ENCODE measurements at places on chromosomes 3 and 15. TPM values are rescaled to one million over a fixed set of nuclear protein-coding genes. Genes with fewer than 3 reads are reported as not detected.

Gene PYGO1
- total RNA-seq: 1.6 TPM

Gene PBRM1
- total RNA-seq: 52.6 TPM

Gene SCN11A
- not detected for total RNA-seq

Gene GATM
- 20.7 TPM for total RNA-seq

Gene C2CD4B
- total RNA-seq: 0.44 TPM

Gene GPR87
- 55.1 TPM for total RNA-seq

Gene SLC38A3
- total RNA-seq: not detected

Gene FLNB
- total RNA-seq: 65.4 TPM

Gene LRIG1
- 7.5 TPM for total RNA-seq

GRCh38 chr3:170222647-170223541 lies 670 bp downstream of the PRKCI start:
- peak; percentile 3 for DNase-seq

DNA sequence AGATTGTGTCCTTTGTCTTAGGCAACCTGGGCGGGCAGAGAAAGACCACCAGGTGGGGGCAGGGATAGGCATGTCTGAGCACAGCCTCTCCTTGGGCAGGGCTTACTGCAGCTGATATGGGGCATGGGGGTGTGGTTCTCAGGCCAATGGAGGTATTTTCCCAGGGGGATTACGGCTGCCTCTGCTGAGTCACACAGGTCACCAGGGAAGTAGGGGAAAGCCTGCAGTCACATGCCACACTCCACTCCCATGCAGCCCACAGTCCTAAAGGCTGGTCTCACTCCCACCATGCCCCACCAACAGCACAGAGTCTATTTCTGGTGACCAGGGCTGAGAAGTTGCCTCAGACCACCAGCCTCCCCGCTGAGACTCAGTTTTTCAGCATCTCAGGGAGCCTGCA lies 466.4 kb downstream of the DIPK2A start:
- DNase-seq: no peak

DNA sequence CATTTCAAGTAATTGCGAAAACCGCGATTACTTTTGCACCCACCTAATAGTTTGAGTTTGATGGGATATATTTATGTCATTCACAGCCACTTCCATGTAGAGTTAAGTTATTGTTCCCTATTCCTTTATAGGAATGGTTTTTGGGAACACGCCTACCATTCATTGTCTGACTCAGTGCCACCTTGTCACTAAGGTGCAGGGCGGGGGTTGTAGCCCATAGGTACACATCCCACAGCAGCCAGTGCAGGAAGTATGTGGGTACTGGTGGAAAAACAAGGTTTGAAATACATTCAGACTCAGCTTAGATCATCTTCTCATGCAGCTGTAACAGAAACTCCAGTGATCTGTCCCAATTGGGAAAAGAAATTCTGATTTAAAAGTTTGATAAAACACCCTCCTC lies 48.2 kb upstream of the CFAP161 start:
- no peak for DNase-seq

GRCh38 chr3:66267031-66267430 lies 46.2 kb downstream of the SLC25A26 start:
- no peak for DNase-seq

DNA sequence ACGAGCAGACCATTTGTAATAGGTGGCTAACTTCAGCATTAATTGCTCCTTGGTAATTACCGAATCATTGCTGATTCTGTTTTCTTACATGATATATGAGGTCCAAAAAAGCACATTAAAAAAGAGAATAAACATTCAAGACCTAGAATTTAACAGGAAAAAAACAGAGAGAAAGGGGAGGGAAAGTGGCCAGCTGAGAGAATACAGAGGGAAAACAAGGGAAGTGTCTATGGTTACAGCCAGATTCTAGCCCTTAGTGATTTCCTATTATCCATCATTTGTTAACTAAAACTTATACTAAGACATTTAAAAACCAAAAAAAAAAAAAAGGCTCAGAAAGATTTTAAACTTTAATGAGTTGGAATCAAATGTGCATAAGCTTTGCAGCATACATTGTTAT lies 168.7 kb downstream of the LRTM1 start:
- no peak for DNase-seq

DNA sequence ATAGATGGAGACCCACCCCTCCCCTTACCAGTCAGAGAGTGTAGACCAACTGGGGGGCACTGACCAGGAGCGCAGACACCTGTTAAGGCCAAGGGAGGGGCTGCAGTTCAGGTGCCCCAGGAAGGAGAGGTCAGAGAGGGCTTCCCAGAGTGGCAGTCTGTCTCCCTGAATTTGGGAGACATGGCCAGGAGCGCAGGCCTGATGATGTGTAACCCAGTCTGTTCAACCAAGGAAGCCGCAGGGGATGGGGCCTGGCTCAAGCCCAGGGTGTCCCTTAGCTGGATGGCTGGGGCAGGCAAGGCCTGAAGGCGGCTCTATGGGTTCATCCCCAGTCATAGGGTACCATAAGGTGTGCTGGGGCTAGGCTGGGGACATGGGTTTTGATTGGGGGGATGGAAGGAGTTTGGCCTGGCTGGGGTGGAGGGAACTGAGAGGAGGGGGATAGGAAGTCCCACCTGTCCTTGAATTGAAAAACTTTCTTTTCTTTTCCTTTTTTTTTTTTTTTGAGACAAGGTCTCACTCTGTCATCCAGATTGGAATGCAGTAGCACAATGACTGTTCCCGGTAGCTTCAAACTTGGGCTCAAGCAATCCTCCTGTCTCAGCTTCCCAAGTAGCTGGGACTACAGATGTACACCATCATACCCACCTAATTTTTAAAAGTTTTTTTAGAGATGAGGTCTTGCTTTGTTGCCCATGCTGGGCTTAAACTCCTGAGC lies 75.7 kb downstream of the SMAD6 start:
- DNase-seq: no peak

- no peak for DNase-seq
Measured at GRCh38 chr3:72338082-72338941, 509.9 kb downstream of the SHQ1 start.

- no peak for DNase-seq
Measured at GRCh38 chr15:82831894-82832600, 22.6 kb downstream of the WHAMM start.

GRCh38 chr3:147361454-147362420 lies 44.6 kb downstream of the ZIC4 start:
- DNase-seq: no peak

- DNase-seq: no peak
Measured at GRCh38 chr15:83064859-83065258, 2.2 kb downstream of the BTBD1 start.

DNA sequence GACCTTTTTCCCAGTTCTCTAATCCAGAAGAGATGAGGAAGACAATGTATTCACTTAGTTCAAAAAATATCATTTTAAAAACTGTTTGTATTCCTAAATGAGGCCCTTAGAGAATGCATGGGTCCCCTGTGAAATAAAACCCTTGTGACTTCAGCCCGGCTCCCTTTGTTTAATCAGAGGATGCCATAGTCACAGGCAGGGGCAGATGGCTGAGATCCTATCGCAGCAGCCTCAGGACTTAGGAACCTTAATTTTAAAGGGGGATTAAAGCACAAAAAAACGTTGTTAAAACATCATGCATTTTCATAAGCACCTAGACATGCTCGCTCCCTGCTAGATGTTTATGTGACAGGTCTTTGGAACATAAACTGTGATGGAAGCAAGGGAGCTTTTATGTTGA lies 176.6 kb downstream of the IL20RB start:
- no peak for DNase-seq

DNA sequence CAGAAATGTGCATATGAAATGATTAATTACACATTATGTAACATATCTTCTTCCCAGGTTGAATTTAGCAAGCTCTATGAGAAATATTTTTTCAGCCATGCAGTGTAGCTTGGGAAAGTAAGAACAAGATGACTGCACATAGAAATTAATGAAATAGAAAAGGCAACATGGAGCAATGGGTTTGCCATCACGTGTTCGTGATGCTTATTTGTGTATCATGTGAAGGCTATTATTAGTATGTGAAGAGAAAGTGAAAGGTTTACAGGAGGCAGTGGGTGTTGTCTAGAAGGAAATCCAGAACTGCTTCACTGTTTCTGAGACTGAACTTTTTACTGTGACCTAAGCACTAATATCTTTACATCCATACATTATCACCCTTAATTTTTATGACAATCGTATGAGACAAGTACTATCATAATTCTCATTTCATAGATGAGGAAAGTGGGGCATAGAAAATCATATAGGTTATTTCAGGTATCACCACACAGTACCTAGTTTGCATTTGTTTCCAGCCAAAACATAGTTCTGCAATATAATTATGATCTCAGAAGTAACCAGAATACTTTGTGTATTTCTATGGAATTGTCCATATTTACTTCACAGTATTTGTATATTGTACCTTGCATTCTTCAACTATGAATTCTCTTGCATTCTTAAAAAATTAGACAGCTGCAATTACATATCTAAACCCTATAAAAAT lies 14.9 kb downstream of the SERPINI1 start:
- DNase-seq: no peak

DNA sequence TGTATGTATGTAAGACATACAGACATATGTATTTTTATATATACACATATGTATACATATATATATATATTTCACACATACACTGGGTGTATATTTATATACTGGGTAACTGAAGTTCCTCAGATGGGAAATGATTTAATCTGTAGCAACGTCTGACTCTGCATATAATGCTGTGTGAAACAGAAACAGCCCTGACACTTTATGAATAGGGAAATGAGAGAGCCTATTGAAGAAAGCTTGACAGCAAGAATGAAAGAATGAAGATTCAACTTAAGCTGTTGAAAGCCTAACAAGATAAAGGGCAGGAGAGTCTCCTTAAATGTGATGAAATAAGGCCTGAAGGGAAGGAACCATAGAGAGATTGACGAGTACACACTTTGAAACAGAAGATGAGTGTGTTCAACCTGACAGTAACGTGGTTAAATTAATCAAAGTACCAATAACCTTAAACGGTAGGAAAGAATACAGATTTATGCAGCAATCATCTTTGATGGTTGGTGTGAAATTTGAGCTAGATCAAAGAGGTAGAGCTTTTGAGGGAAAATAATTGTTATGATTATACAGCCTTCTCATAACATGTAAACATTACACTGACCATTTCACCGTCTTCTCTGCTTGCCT lies 169.9 kb downstream of the MECOM start:
- no peak for DNase-seq

DNA sequence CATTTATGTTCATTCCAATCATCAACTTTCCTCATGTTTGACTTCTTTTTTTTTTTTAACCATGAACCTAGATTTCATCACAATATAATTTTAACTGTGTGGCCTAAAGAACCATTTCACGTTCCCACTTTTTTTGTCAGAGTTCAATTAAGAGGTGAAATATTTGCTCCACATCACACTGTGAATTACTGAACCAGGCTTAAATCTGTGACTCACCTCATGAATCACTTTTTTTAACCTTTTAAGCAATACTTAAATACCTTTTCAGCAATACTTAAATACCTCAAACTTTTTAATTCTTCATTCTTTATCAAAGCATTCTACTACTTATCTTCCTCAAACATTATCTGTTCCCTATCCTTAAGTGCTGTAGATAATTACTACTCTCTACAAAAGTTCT lies 137.6 kb downstream of the SI start:
- no peak for DNase-seq

GRCh38 chr15:58877999-58878825 lies 55.3 kb downstream of the SLTM start:
- no peak for DNase-seq

DNA sequence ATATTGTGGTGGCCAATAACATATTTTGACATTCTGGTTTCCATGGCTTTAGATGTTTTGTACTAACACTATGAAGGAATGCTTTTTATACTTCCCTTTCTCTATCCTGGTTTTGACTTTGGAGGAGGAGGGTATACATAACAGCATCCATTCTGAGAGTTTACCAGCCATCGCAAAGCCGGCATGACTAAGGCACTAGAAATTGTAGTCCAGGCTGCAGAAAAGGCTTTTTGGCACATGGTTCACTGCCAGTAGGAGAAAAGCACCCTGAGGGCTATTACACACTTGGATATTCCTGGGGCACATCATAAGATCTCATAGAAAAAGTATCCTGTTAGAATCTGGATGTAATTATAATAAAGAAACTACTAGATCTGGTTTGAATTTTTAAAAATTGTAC lies 101.8 kb downstream of the STT3B start:
- no peak for DNase-seq

- DNase-seq: no peak
Measured at GRCh38 chr15:73873889-73874511, 636 bp downstream of the TBC1D21 start.

GRCh38 chr3:186925826-186926225 lies 4.5 kb upstream of the ST6GAL1 start:
- no peak for DNase-seq

DNA sequence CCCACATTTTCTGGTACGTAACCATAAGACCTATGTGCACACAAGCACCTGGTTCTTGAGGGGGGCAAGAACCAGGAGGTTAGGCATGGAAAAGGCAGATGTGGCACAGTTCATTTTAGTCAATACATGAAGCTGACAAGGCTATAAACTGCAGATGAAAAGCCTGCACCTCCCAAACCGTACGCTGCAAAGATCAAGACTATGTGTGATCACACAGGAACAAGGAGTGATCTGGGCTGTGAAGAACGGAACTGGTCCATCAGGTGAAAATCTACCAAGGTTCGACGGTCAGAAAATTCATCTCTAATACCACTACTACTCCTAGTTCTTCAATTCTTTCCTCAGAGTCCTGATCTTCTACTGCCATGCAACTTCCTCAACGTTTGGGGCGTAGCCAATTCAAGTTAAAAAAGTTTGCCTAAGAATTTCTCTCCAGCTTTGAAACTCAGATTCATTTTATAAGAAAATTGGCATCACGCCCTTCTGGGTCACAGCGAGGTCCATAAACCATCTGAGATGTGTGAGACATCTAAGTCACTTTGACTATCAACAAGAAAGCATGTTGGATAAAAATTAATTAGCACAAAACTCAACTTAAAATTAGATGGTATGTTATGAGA lies 41.9 kb downstream of the PLD1 start:
- DNase-seq: no peak

DNA sequence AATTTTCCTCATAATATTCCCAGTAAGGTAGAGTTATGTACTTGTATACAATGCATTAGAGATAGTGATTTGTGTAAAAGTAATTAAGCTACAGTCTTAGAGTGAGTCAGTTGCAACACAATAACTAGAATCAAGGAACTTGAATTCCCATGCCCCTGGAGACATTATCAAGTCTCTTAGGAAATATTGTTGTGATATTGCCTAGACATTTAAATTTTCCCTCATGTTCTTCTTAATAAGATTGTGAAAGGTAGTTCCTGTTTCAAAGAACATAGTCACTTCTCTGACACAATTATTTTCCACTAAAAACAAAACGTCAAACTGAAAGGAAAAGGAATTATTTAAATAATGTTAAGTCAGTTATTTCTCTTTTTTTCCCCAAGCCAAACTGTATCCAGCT lies 13.0 kb upstream of the ATP1B3 start:
- no peak for DNase-seq

GRCh38 chr3:70078778-70079177 lies 79.2 kb downstream of the SAMMSON start:
- no peak for DNase-seq

DNA sequence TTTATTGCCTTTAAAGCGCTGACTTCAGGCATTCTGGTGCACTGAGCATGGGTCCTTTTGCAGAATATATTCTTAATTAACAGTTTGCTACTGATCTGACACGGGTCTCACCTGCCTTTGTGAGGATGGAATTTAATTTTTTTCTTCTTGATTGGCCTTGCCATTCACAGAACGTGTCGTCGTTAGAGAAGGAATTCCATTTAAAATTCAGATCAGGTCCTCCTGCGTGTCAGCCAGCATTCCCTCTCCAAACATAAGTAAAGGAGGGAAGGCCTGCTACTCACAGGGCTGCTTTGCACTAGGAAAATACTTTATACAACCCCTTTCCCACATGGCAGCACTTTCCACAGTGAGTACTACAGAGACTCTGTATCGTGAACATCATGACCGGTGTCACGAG lies 492.7 kb downstream of the NTRK3 start:
- no peak for DNase-seq

Data from esophagus squamous epithelium (tissue), 5 donors.